ENCODE measurements at places on chromosomes 7 and 10.

GRCh38 chr7:82266081-82266480 is 177.5 kb downstream of the CACNA2D1 start:
- DNase-seq: no peak

- DNase-seq: no peak
Measured at GRCh38 chr7:44330331-44330730, 4.9 kb upstream of the CAMK2B start.

GRCh38 chr7:143381427-143382125 is 431 bp downstream of the ZYX start:
- no peak for DNase-seq

GRCh38 chr10:80204677-80205476 is 460 bp downstream of the ANXA11 start:
- no peak for DNase-seq

DNA sequence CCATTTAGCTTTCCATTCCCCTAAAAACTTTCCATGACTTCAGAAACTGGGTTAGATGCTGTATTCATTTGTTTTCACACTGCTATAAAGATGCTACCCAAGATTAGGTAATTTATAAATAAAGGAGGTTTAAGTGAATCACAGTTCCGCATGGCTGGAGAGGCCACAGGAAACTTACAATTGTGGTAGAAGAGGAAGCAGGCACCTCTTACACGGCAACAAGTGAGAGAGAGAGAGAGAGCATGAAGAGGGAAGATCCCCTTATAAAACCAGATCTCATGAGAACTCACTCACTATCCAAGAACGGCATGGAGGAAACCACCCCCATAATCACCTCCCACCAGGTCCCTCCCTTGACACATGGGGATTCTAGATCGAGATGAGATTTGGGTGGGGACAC is 336.8 kb downstream of the TFEC start:
- no peak for DNase-seq

- DNase-seq: no peak
Measured at GRCh38 chr7:113404245-113404644, 285.9 kb upstream of the SMIM30 start.

DNA sequence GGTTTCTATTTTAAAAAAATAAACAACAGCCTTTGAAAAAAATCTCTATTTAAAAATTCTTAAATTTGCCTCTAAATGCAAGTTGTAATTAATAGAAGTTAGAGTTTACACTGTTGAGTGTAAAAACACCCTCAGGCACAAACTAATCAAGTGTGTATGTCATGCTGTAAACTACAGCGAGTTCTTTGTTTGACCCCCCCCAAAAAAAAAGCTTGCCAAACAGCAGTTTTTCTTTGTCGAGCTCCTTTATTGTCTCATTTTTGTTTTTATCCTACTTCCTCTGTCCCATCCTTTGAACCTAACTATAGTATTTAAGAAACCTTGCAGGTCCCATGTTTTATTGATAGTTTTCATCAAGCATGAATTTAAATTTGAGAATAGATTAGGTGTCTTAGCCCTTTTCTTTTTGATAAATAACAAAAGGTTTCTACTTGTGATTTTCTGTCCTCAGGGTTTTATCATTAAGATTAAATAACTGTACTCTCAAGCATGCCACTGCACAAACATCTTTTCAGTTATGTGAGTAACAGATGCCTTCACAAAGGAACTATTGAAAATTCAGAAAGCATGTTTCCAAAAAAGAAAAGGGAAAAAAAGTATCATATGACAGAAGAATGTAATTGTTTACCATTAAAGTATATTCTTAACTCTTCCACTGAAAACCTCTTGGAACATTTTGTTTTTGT is 176.0 kb downstream of the ARID5B start:
- DNase-seq: no peak

GRCh38 chr10:48477141-48477540 is 127.7 kb downstream of the ARHGAP22 start:
- no peak for DNase-seq

- no peak for DNase-seq
Measured at GRCh38 chr7:158856883-158857668, 718 bp downstream of the DYNC2I1 start.

- DNase-seq: no peak
Measured at GRCh38 chr10:70950037-70950436, 61.7 kb upstream of the PCBD1 start.

DNA sequence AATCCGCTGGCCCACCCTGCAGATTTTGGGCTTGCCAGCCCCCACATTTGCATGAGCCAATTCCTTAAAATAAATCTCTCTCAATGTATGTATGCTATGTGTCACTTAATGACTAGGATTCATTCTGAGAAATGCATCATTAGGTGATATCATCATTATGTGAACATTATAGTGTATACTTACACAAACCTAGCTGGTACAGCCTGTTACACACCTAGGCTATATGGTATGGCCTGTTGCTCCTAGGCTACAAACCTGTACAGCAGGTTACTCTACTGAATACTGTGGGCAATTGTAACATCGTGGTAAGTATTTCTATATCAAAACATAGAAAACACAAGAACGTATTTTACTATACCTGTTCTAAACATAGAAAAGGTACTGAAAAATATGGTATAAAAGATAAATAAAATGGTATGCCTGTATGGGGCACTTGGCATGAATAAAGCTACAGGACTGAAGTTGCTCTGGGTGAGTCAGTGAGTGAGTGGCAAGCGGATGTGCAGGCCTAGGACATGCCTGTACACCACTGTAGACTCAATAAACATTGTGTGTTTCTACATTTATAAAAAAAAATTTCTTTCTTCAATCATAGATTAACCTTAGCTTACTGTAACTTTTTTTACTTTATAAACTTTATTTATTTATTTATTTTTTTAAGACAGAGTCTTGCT is 135.9 kb downstream of the ABCA13 start:
- no peak for DNase-seq

DNA sequence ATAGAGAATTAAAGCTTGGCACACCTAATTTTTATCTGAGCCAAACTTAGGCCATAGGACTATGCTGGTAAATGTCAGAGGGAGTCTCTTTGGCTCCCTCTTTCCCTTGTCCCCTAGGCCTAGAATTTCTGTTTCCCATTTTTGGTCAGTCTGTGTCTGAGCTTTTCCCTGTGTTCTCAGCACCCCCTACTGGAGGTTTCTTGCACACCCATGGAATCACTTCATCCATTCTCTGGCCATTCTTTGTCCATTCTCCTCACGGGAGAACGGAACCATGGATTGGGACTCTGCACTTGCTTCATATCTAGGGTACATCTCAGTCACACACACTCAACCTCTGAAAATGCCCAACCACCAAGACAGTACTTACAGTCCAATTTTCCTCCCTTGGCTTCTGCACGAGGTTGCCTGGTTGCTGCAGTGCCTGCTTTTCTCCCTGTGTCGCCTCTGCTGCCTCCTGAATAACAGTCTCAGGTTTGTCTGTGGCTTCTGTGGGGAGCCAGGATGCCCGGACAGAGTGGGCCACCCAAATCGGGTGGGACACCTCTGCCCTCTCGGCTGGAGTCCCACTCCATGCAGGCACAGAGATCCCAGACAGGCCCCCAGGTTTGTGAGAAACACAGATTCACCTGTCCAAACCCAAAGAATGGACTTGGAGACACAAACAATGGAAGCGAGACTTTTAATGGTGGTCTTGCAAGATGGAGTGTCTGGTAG is 35.1 kb upstream of the DNAH11 start:
- DNase-seq: no peak

GRCh38 chr7:142869434-142869833 is 14.6 kb downstream of the EPHB6 start:
- DNase-seq: no peak

GRCh38 chr10:21746118-21746517 is 212.1 kb downstream of the MLLT10 start:
- DNase-seq: no peak

- no peak for DNase-seq
Measured at GRCh38 chr7:21747806-21748205, 197.9 kb downstream of the CDCA7L start.

DNA sequence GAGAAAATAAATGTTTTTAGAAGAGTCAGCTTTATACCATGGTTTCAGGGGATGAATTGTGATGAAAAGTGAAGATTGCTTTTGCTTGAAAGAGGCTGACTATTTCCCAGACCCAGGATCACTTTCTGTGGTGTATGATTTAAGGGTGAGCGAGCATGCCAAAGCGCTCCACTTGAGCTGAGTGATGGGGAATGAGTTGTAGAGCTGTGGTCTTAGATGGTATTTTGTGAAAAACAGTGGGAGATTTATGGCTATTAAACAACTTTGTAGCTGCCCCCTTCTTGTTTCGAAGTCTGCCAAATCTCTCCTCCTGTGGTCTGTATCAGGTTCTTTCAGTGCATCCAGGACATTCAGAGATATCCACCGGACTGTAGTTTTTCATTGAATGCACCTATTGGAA is 888.2 kb downstream of the LRMDA start:
- no peak for DNase-seq

- DNase-seq: no peak
Measured at GRCh38 chr7:157136372-157136771, 2.4 kb upstream of the UBE3C start.

DNA sequence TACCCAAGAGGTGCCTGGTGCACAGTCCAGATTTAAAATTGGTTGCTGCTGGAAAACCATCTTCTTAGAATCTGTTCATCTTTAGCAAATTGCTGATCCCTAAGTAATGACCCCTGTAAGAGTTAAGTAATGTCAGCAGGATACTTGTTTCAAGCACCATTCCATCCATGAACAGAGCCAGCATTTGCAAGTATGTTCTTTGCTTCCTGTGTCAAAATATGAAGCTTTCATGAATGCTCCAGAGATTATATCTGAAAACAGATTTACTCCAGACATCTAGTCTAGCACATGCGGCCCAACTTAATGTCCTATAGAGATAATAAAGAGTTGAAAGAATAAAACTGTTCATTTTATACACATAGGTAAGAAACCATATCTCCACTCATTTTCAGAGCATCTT is 98.7 kb upstream of the ZNF438 start:
- no peak for DNase-seq

DNA sequence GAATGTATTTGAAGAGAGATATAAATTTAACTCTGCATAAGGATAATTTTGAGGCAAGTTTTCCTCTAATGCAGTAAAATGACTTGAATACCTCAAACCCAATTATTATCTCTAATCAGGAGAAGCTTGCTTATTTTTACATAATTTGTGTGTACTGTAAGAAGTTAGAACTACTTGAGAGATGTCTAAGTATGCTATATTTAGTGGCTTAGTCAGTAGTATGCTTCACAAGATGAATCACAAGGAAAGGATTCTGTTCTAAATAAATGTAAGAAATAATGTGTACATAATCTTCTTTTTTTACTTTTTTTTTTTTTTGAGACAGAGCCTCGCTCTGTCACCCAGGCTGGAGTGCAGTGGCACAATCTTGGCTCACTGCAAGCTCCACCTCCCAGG is 13.7 kb downstream of the PHTF2 start:
- DNase-seq: no peak

GRCh38 chr10:72490951-72491350 is 134.9 kb downstream of the MICU1 start:
- no peak for DNase-seq

- DNase-seq: no peak
Measured at GRCh38 chr7:28037220-28038010, 143.2 kb downstream of the JAZF1 start.

DNA sequence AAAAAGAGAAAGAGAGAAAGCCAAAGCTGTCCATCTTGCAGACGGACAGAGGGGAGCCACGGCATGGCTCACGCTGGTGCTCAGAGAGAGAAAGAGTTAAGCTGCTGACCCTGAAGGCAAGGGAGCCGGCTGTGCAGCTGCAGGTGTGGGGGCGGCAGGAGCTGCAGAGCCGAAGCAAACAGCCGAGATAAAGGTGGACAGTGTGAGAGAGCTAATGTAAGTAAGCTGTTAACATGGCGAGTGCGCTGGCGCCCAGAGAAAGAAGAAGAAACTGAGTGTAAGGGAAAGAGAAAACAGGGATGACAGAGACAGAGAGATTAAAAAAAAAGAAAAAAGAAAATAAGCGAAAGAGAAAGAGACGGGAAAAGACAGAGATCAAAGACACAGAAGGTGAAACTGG is 18.2 kb downstream of the COL17A1 start:
- no peak for DNase-seq

DNA sequence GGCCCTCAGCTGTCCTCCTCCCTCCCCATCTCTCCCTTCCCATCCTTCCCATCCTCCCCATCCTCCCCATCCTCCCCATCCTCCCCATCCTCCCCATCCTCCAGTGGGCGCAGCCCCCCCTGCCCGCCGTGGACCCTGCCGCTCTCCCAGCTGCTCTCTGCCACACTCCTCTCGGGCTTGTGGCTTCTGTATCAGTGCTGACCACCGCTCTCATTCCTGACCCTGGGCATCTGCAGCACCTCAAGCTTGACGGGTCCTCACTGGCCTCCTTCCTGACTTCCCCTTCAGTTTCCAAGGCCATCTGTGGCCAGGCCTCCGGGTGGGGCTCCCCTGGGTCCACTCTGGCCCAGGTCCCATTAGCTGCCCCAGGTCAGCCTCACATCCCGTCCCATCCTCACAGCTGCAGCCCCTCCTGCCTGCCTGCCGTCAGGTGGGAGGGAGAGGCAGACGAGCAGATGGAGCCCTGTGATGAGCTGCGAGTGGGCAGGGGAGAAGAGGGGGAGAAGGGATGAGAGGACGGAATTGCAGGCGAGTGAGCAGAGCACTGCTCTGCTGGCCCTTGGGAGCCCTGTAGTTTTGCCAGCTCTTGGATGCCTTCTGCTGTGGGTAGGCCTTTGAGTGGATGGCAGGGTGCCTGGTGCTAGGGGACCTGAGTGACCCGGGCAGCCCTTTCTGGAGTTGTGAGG is 35.7 kb downstream of the LHPP start:
- DNase-seq: no peak

DNA sequence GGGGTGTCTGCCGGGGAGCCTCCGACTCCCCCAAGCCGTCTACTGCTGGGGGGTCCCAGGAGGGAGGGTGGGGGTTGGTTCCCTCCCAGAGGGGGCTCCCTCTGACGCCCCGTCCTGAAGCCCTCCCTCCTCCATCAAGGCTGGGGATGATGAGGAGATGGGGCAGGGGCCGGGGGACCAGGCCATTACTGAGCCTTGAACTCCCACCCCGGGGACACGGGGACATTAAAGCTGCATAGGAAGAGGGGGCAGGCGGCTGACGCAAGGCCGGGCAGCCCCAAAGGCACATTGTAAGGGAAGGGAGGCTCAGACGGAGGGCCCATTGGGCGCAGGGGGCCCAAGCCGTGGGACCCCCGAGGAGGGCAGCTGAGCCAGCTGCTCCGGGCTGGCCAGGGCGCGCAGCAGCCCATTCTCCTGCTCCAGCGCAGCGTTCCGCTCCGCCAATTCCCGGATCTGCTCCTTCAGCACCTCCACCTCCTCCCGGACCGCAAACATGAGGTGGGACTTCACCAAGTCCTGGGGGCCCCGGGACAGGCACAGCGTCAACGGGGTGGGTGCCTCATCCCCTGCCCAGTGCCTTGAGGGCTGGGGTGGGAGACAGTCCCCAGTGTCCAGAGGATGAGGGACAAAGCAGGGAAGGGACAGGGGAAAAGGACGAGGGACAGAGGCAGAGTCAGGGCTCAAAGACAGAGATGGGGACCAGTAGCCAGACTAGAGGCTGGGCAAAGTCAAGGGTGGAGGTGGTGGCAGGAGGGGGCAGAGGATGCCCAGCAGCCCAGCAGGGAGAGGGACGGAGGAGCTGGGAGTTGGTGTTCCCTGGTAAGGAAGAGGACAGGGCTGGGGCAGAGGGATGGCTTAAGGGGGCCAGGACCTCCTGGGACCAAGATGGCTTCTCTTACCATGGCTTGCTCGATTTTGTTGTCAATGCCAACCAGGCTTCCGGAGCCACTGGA is 2.9 kb upstream of the SPACDR start:
- DNase-seq: no peak

GRCh38 chr10:47314416-47314970 is 7.8 kb upstream of the GDF2 start:
- DNase-seq: no peak

GRCh38 chr7:150515248-150516147 is 826 bp downstream of the GIMAP7 start:
- DNase-seq: no peak

All from stimulated activated CD8-positive, alpha-beta memory T cell treated with anti-CD3 and anti-CD28 coated beads, Interleukin-4, amount 100 ng/mL, for 4 hours (primary cell).